ENCODE measurements at places on chromosomes 7 and 10.

GRCh38 chr10:61896854-61897661 lies 4.4 kb upstream of the ARID5B start:
- DNase-seq: peak; percentile 20

GRCh38 chr7:159280008-159280407 lies 135.3 kb upstream of the VIPR2 start:
- DNase-seq: no peak

DNA sequence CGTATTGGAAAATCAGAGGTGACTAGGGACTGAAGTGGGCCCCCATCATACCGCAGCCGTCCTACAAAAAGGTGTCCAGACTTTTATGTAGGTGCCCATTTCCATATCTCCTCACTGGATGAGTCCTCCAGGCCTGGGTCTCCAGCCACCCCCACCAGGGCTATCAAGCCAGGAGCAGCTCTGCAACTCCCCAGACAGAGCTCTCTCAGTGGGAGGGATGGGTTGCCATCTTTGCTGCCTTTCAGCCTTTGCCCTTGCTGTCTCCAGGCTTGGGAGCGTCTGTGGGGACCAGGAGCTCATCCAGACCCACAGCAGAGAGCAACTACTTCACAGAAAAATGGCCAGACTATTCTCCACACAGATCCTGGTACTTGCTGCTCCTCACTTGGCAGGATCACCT lies 802.7 kb upstream of the IGFBP3 start:
- no peak for DNase-seq

DNA sequence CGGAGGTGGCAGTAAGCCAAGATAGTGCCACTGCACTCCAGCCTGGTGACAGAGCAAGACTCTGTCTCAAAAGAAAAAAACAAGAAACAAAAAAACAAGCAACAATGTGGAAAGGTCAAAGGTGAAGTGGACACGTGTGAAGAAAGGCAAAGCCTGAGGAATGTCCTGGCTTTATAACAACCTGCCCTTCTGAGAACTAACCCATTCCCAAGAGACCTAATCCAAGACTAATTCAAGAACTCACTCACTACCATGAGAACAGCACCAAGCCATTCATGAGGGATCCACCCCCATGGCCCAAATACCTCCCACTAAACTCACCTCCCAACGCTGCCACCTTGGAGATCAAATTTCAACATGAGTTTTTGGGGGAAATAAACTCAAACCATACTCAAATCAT lies 47.5 kb upstream of the KIF5B start:
- DNase-seq: no peak

GRCh38 chr7:96188591-96188991 lies 133.3 kb downstream of the SLC25A13 start:
- no peak for DNase-seq
